ENCODE measurements at places on chromosomes 2 and 18.
A peak's percentile ranks its signal among the peaks of the same experiment; 100 is the strongest.

DNA sequence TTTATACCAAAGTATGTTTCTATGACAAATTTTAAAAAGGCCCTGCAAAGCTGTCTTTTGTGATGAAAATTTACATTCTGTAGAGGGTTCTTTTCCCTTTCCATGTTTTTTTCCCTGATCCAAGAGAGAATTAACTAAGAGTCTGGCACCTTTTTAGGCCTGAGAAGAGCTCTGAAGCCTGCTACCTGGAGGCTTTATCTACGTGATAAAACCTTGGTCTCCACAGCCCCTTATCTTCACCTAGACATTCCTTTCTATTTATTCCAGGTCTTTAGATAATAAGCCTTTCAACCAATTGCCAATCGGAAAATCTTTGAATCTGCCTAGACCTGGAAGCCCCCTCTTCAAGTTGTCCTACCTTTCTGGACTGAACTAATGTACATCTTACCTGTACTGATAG is 774.1 kb upstream of the LRRTM1 start:
- DNase-seq, result no peak

- no peak for DNase-seq
These were observed 422.1 kb downstream of the PARD3B start for GRCh38 chr2:204967199-204967960.

DNA sequence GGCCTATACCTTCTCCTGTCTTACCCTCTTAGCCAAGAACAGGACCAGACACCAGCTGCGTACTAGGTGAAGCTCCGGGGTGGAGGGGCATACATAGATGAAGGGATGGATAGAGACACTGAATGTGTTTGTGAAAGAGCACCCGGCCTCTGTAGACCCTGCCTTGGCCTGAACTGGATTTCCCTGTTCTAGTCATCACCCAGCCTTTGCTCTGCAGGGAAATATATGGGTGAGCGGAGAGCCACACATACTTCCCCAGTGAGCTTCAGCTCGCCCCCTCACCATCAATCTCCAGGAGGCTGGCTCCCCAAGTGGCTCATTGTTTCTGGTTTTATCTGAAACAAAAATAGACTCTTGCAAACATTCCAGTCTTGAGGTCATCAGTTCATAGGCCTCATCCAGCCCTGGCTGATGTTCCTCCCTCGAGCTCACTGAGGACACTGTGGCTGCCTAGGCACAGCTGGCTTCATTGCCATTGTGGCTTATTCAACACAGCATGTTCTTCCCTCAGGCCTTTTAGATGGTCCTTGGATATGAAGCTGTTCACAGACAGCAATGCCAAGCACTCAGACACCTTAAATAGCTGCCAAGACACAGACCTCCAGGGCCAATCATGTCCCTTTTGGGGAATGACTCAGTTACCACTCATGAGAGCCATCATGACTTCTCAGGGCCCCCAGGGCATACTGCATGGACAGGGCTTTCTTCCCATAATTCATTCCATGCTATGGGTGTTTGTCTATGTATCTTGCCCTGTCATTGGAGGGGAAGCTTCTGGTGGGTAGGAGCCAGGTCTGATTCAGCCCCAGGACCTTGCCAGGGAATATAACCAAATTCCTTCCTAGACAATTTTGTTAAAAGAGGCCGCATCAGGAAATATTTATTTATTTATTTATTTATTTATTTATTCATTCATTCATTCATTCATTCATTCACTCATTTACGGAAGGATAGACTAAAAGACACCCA is 82.4 kb downstream of the TTC32 start:
- DNase-seq, result peak; percentile 93

DNA sequence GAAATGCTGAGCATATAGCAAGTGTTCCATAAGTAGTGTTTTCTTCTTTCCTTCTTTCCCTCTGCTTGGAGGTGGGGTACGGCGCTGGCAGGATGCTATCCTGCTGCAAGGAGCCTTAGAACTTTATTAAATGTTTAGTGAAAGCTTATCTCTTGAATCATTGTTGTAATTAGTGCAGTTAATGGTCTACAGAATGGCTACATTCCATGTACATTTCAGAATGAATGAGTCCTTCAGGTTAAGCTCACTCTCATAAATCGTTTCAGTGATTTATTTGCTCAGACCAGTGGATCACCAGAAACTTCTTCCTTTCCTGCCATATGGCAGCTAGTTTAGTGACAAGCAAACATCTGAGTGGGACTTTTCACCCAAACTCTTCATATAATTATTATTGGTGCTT is 3.3 kb upstream of the YWHAQ start:
- DNase-seq, result no peak

- no peak for DNase-seq
These were observed 6.9 kb downstream of the UGT1A10 start for GRCh38 chr2:233643128-233643527.

GRCh38 chr18:76686737-76687231 is 135.6 kb upstream of the ZNF236 start:
- DNase-seq, result peak; percentile 70

GRCh38 chr2:151175864-151176263 is 85.8 kb downstream of the RBM43 start:
- DNase-seq, result no peak

- no peak for DNase-seq
These were observed 23.7 kb downstream of the ATL2 start for GRCh38 chr2:38353402-38353801.

- DNase-seq, result peak; percentile 30
These were observed 266.1 kb upstream of the SIX2 start for GRCh38 chr2:45275242-45275805.

DNA sequence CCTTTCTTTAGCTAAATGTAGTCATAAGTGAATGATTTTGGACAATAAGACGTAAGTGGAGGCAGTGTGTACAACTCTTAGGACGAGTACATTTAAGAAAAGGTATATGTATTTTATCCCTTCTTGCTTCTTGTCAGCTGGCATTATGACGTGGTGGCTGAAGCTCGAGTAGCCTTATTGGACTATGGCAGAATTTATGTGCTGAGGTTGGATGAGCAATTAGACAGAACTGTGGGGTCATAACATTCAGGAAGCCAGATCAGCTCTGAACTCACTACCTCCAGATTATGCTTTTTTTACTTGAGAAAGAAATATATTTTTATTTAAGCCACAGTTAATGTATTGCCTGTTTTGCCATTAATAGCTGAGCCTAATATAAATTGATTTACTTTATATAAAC is 661.5 kb downstream of the ERBB4 start:
- DNase-seq, result peak; percentile 2

GRCh38 chr2:155145758-155146229 is 447.3 kb downstream of the KCNJ3 start:
- no peak for DNase-seq
